ENCODE measurements at places on chromosomes 7 and 10.

- no peak for DNase-seq
These were observed 26.8 kb upstream of the FOXK1 start for GRCh38 chr7:4655311-4655710.

DNA sequence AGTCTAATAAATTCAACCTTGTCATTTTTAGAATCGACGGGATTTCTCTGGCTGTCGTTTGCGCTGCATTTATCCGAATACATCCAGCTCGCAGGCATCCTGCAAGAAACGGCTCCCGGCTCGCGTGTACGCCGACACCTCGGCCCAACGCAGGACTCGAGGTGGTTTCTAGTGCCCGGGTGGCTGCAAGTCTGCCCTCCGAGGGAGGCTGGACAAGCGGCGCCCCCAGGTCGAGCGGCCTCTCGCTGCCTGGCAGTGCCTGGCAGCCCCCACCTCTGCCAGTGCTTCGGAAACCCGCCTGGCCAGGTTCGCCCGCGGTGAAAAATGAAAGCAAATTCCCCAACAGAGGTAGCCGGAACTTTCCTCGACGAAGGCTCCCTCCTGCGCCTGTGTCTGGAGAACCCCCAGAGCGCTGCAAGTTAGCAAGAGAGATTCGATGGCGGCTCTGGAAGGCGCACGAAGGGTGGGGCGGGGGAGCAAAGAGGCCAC is 5.7 kb upstream of the ZNF503 start:
- no peak for DNase-seq

DNA sequence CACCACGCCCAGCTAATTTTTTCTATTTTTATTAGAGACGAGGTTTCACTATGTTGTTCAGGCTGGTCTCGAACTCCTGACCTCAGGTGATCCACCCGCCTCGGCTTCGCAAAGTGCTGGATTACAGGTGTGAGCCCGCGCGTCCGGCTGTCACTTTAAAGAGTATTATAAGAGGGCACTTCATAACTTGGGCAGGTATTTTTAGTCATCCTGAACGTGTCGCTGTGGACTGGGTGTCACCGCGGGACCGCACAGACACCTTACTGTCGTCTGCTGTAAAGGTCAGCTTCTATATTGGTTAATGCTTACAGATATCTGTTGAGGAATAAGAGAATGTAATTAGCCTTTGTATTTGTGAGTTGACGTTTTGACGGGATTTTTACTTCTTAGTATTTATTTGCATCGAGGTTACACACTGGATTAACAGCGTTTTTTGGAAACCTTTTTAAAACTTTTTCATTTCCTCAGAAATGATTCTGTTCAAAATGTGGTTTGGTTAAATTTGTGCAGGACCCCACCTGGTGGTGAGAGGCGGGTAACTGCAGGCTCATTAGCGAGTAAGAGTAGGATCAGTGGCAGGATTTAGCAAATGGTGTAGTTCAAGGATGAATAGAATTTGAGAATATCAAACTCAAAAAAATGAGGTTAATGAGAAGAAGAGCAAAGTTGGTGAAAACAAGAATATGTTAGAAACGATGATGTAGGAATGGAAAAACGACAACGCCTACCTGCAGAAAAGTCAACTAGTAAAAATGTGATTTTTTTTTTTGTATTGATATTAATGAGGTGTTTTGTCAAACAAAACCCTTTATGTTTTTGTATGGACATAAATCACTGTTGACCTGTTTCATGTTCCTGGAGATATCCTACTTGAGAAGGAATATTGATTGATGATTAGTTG is 3.2 kb downstream of the DNAJB6 start:
- peak; percentile 79 for DNase-seq

DNA sequence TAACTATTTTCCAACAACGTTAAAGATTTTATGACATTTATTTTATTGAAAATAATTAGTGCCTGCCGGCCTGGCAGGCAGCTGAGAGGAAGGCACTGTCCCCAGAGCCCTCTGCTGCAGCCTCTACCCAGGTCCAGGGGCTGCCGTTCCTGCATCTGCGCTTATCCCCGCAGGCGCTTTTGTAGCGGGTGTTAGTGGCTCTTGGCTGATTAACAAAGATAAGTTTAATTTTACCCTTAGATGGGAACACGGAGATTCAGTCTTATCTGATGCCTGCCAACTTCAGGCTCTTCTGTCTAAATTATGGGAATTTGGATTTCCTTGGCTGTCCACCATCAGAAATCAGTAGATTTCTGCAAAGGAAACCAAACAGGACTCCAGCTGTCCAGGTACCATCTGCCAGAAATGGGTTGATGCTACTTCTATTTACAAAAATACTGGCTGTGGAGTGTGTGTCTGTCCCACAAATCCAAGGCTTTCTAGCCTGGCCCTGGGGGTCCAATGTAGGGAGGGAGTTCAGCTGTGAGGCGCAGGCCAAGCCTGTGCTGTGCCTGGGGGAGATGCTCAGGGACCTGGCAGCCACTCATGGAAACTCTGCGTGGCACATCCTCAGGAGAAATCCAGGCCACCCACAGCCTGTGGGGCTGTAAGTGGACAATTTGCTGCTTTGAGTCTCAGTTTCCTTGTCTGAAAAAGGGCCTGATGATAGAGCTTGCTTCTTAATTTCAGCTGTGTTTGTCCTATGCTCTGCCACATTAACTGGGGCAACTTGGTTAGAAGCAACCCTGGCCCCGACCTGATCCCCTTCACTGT is 62.0 kb upstream of the IGFBP3 start:
- no peak for DNase-seq

GRCh38 chr10:117272195-117273076 is 31.5 kb downstream of the SLC18A2 start:
- no peak for DNase-seq

GRCh38 chr10:80196270-80196949 is 8.9 kb downstream of the ANXA11 start:
- DNase-seq, result no peak

GRCh38 chr7:7119729-7120128 is 62.6 kb upstream of the C1GALT1 start:
- DNase-seq, result no peak

GRCh38 chr7:133165001-133165400 is 83.1 kb upstream of the CHCHD3 start:
- no peak for DNase-seq

GRCh38 chr7:147664541-147664940 is 926.0 kb upstream of the C7orf33 start:
- no peak for DNase-seq

GRCh38 chr7:44448922-44449583 is 41.4 kb downstream of the NUDCD3 start:
- DNase-seq, result no peak

- no peak for DNase-seq
These were observed 95.6 kb downstream of the C10orf105 start for GRCh38 chr10:71623986-71624291.

DNA sequence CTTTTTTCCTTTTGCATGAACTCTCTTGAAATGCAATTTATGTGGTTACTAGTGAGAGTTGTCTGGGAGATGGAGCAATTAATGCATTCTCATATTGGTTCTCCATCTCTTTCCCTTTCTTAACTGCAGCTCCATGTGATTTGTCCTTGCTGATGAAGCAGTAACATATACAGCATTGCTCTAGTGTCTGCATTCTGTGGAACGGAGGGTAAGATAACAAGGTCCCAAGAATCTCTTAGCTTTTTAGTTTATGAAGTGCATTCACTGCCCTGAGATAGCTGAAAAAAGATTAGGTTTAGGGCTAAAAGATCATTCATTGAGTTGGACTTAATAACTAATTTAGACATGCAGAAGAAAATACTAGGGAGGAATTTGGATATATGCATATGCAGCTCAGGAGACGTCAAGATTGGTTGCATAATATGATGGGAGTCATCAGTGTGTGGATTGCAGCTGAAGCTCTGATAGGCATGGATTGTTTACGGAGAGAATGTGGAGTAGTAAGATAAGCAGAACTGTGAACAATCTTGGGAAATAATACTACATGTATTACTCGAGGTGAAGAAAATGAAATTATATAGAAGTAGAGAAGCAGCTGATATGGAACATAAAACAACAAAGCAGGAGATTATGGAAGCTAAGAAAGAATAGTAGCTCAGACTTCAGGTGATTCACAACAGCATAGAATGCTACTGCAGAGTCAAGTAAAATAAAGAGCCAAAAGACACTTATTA is 404.7 kb downstream of the ARL4A start:
- DNase-seq, result no peak

DNA sequence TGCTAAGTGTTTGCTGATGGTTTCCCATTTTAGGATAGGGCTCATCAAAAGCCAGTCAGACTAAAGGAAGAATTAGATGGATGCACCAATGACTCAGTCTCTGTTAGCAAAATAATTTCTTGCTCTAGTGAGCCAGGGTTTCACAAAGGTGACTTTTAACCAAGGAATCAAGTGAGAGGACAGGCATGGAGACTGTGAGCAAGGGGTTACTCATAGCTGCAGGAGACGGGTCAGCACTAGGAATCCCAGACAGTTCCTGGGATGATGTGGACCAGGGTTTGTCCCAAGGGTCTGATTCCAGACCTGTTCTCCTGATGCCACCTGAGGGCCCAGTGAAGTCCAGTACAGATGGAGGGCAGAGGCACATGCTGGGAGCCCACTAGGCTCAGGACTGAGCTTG is 138.1 kb downstream of the NOC3L start:
- no peak for DNase-seq

GRCh38 chr7:96388620-96389383 is 66.9 kb upstream of the SLC25A13 start:
- no peak for DNase-seq

DNA sequence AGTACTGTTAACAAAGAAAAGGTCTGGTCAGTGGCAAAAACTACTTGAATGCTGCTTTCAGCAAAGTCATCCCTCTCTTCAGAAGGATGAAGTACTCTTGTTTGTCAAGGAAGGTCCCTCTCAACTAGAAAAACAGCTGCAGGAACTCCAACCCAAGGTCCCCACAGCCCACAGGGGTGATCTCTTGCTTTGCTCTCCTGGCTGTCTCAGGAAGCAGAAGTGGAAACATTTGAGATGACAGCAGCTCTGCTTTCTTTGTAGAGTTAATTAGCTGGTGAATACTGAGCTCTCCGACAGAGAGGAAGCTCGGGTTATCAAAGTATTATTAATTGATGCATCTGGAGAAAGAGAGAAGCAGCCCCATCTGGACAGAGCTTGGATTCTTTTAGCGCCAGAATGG is 25.4 kb upstream of the LRGUK start:
- DNase-seq, result peak; percentile 1

DNA sequence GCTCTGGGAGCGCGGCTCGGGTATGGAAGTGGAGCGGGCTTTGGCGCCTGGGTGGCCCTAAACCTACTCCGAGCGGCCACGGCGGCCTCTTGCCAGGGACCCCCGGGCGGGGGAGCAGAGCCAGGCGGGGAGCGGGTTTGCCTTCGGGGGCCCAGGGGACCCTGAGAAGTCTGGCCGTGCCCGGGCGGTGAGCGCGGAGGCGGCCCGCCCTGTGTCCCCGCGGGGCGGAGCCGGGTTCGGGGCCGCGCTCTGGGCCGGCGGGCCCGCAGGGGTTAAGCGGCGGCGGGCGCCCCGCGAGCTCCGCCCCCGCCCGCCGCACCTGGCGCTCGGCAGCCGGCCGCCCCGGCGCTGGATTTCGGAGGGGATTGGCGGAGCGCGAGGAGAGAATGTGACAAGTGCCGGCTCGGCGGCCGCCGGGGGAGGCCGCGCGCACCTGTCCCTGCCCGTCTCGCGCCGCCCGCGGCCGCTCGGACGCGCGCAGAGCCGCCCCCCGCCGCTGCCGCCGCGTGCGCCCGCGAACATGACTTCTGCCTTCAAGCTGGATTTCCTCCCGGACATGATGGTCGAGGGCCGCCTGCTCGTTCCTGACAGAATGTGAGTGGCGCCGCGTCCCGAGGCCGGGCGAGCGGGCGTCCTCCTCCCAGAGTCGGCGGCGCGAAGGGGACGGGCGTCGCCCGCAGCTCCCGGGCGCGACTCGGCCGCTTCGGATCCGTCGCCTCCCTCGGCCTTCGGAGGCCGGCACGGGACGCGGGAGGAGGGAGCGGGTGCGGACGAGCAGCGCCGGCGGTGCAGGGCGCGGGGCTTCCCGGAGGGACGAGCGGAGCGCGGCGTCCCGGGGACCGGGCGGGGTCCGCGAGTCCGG is at the start of gene CELF2:
CELF2 (plus strand) TSS at position 303 of the 862 bp plus-strand sequence; CDS start at position 521, 218 bp downstream.
- no peak for DNase-seq

DNA sequence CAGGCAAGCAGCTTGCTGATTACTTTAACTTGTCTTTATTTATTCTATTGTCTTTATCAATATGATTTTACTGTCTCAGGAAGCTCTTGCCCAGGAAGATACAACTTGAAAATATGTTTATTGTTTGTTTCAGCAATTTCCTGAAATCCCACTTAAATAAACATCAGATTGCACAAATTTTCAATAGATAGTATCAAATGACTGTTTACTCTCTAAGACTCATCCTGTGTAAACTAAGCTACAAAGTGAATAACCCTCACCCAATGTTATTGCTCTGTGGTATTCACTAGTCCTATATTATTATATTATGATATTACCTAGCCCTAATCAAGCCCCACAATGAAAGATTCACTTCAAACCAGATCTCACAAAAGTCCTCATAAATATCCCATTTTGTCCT is 130.4 kb upstream of the HPS1 start:
- no peak for DNase-seq

DNA sequence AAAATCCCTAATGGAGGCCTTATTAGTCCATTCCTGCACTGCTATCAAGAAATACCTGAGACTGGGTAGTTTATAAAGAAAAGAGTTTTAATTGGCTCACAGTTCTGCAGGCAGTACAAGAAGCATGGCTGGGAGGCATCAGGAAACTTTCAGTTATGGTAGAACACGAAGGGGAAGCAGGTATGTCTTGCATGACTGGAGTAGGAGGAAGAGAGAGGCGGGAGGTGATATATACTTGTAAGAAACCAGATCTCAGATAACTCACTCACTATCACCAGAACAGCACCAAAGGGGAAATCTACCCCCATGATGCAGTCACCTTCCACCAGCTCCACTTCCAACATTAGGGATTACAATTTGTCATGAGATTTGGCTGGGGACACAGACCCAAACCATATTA is 35.8 kb downstream of the GNAI1 start:
- no peak for DNase-seq

DNA sequence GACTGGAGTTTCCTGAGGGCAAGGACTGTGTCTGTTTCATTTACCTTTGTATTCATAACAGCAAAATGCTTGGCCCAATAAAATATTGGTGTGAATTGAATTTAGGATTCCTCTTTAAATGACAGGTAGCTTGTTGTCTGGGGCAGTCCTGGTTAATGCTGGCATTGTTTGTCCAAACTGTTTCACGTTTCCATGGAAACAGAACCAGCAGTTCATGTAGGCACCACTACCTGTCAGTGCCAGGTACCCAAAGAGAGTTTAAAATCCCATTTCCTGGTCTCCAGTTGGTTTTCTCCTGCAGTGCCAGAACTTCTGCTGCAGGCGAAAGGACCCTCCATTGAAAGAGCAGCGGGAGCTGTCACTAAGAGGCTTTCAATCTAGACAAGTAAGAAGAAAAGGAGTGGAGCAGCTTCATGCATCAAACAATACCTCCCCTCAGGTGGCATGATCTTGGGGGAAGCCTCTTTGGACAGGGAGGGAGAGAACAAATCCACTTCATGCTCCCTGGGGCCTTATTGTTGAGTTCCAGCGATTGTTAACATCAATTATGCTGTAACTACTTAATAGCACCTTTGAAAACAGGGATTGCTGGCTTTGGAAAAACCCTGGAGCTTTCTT is 109.6 kb downstream of the KIF20B start:
- DNase-seq, result no peak
